ENCODE measurements at places on chromosomes 5 and 9.

DNA sequence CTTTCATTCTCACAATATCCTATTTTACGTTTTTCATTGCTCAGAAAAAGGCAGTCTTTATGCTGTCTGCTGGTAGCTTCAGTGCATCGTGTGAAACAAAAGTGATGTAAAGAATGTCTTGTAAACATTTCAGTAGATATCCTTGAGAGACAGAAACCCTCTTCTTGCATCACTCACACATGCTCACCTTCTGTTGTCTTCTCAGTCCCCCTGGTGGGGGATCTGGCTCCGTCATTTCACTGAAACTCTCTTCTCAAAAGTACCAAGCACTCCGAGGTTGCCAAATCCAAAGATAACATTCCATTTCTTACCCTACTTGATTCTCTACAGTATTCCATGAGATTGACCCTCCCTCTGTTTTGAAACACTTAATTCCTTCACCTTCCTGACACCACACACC is 46.1 kb upstream of the PCA3 start:
- DNase-seq: no peak

GRCh38 chr5:59795141-59795540 is 98.4 kb downstream of the PDE4D start:
- DNase-seq: no peak

DNA sequence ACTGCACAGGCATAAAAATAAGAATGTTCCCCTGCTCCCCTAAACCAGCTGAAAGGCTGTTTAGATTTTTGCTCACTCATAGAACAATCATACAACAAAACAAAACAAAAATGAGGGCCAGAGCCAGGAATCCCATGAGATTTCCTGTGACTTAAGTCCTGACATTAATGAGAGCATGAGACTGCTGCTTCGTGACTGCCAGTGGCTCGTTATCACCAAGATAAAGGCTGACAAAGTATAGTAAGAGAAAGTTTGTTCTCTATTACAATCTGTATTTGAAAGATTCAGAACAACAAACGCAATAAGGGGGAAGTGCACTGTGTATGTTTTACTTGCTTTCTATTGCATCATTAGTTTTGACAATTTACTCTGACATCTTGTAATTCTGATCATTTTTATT is 837.1 kb upstream of the C9orf72 start:
- no peak for DNase-seq

DNA sequence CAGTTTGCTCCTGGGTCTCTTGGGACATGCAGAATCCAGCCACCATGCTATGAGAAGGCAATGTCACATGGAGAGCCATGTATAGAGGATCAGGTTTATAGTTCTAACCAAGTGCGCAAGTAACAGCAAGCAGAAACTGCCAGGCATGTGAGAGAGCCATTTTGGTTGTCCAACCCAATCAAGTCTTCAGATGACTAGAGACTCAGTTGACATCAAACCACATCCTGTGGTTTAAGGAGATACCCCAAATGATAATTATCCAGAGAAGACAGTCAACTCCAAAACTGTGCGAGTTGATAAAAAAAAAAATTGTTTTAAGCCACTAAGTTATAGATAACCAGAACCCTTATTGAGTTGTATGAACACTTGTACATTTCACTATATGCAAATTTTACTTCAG is 40.2 kb downstream of the TMEM232 start:
- no peak for DNase-seq

- no peak for DNase-seq
Measured at GRCh38 chr5:150598821-150599273, 41.6 kb upstream of the SYNPO start.

DNA sequence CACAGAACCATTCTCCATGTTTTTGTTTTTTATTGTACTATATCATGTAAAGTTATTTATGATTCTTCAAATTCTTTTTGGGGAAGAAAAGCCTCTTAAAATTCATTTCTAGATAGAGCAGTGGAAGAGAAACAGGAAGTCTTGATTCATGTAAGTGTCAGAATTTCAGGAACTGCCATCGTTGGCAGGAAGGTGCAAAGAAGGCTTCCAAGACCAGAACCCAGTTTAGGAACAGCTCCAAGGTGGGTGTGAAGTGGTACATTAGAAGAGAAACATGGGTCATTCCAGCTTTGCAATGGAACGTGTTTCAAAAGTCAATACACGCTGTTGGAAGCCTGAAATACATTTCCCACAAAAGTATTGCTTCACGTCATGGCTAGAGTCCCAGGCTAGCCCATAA is 14.8 kb downstream of the SAXO1 start:
- DNase-seq: no peak

Measured in amniotic stem cell (primary cell).